ENCODE measurements at places on chromosomes 5 and 9.

DNA sequence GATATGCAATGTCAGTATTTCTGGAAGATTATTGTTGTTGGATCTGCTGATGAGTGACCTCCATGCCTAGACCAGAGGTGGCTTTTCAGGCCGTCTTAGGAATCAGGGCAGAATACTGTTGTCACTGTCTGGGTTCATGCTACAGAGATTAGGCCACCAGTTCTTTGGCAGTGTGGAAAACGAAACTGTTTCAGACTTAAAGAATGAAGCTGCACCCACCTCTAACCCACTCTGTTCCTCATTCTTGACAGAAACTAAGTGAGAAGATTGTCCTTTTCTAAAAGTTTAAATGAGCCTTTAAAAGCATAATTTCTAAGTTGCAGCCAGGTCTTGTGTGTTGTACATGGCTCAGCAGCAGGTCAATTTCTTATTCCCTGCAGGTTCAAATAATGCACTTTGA, 444.3 kb downstream of the ENC1 start:
- peak; percentile 47 for DNase-seq

DNA sequence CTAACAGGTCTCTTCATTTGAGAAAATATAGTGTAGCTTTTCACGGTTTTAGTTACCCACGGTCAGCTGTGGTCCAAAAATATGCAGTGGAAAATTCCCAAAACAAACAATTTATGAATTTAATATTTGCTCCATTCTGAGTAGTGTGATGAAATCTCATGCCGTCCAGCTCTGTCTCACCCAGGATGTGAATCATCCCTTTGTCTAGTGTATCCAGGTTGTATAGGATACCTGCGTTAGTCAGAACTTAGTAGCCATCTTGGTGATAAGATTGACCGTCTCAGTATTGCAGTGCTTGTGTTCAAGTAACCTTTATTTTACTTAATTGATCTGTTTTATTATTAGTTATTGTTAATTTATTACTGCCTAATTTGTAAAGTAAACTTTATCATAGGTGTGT, 41.1 kb downstream of the NDUFS4 start:
- DNase-seq, result no peak

DNA sequence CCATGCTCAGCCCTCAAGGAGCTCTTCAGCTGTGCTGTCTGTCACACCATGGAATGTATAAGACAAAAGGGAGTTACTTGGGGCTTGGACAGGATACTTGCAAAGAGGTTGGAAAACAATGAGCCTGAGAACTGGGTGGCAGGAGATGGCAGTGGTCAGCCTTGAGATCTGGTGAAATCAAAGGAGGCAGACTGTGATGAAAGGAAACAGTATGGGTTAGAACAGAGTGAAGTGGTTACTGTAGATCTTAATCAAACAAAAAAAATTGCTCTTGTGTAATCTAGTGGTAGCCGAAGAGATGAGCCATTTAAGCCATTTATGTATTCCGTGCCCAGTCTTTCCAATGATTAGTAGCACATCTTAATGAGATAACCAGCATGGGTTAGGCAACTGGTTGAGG, 142.2 kb downstream of the SV2C start:
- DNase-seq, result peak; percentile 42

DNA sequence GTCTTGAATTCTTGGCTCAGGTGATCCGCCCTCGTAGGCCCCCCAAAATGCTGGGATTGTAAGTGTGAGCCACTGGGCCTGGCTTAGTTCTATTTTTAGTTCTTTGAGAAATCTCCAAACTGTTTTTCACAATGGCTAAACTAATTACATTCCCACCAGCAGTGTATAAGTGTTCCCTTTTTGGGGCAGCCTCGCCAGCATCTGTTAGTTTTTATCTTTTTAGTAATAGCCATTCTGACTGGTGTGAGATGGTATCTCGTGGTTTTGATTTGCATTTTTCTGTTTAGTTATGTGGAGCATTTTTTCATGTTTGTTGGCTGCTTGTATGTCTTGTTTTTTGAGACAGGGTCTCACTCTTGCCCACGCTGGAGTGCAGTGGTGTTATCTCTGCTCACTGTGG, 28.2 kb downstream of the CNOT6 start:
- no peak for DNase-seq

GRCh38 chr5:318341-318897, 3.1 kb upstream of the AHRR start:
- DNase-seq, result peak; percentile 12

DNA sequence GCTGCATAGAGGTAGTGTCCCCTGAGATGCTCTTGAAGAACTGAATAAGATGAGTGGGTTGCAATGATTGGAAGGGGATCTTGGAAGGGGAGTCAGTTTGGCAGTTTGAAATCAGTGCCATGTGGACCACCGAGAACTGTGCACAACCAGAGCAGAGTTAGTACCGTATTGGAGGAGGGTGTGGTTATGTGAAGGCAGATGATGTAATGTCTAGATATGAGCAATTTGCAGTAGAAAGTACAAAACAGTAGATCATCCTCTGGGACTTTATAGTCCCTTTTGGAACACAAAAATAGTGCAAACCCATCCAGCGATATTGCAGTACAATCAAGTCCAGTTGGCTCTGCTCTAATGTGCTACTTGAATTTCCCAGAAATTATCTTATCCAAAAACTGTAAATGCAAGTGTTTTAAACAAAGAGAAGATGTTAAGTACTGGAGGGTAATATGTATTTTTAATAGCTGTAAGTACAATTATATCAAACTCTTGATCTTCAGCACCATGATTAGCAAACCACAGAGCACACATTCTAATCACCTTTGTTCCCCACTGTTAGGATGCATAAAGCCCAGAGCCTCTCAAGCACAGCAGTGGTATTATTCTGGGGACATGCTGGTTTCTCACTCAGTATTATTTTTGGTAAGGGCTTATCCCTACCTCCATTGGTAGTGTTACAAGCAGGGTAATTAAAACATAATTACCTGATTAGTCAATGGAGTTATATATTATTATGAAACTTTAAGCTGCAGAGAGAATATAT, 41.5 kb downstream of the MEGF10 start:
- no peak for DNase-seq

DNA sequence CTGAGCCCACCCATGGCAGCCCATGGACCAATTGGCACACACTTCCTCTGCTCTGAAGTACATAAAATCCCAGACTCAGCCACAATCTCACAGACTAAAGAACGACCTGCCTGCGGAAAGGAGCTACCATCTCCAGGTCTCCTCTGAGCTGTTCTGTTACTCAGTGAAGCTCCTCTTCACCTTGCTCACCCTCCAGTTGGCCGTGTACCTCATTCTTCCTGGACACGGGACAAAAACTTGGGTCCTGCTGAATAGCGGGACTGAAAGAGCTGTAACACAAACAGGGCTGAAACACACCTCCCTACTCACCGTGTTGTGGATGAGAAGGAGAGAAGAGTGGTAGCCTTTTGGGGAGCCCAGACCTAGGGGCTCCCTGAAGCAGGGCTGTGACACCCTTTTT, 128.7 kb downstream of the GAS1 start:
- DNase-seq, result no peak

GRCh38 chr9:131477816-131478419, 24.8 kb upstream of the POMT1 start:
- no peak for DNase-seq

- no peak for DNase-seq
Observed at GRCh38 chr5:56145106-56145505, 88.0 kb downstream of the ANKRD55 start.

GRCh38 chr5:142013734-142014521, 1.1 kb upstream of the GNPDA1 start:
- no peak for DNase-seq

GRCh38 chr9:114315723-114316363, 7.1 kb upstream of the ORM1 start:
- DNase-seq, result no peak

- peak; percentile 20 for DNase-seq
Observed at GRCh38 chr5:98308960-98309359, 464.5 kb upstream of the RGMB start.

GRCh38 chr5:71957292-71957898, 149.9 kb upstream of the MAP1B start:
- no peak for DNase-seq

- peak; percentile 14 for DNase-seq
Observed at GRCh38 chr9:626596-626995, 214.9 kb upstream of the DMRT1 start.

DNA sequence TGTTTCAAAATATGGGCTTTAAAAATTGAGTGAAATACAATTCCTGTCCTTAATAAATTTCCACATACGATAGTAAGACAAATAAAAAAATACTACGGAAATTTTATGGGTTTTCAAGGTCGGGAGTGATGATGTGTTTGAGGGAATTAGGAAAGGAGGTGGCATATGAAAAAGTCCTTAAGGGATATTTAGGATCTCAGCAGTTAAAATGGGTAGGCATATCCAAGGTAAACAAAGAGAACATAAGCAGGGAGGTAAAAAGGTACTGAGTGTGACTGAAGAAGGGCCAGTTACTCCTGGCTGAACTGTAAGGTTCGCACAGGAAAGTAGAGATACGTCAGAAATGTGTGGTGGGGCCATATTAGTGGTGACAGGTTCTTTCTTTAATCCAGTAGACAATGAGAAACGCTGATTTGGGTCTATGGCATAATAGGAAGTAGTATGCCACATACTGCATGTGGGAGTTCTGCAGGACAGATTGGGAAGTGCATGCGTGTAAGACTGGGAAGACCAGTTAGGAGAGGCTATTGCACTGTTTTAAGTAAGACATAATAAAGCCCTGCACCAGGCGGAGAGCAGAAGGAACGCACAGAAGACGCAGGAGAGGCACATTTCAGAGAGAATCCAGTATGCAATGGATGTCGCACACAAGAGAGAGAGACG, 937 bp upstream of the HMGCR start:
- peak; percentile 69 for DNase-seq

DNA sequence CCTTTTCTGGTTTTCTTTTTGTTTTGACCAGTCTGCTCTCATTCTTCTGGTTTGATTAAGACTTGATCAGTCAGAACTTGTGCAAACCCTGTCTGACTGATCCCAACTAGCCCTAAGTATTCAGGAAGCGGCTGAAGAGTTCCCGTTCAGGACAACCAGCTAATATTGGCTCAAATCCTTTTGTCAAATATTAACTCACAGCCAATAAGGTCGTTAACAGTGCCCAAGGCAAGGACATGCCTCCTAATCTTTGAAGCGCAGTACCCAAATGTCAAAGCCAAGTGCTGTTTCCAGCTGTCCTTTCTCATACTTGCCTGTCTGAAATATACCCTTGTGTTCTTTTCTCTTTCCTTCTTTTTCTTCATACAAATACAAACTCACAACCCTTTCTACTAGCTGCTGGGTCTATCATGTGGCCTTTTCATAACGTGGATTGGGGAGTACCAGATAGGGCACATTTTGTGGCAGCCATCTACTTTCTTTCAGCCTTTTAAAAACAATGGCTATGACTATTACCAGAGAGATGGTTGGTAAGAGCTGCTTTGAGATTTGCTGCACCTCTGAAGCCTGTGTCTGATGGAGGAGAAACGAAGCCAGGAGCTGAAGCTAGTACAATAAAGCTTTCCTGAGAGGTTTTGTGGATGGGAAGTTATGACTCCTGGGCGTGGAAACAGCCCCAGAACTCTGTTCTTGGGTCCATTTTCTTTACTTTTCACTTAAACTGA, 266.4 kb upstream of the ZNF608 start:
- DNase-seq, result no peak

GRCh38 chr5:90022002-90022710, 387.4 kb downstream of the CETN3 start:
- no peak for DNase-seq

DNA sequence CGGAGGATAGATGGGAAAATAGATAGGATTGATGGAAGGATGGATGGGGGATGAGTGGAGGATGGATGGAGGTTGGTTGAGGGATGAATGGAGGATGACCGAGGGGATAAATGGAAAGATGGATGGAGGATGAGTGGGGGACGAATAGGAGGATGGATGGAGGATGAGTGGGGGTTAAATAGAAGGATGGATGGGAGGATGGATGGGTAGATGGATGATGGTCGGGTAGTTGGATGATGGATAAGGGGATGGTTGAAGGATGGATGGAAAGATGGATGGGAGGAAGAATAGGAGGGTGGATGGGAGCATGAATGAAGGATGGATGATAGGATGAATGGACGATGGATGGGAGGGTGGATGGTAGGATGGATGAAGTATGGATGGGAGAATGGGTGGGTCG, 219.3 kb upstream of the IER5L start:
- no peak for DNase-seq

- no peak for DNase-seq
Observed at GRCh38 chr9:11702548-11702947, 990.6 kb upstream of the TYRP1 start.

DNA sequence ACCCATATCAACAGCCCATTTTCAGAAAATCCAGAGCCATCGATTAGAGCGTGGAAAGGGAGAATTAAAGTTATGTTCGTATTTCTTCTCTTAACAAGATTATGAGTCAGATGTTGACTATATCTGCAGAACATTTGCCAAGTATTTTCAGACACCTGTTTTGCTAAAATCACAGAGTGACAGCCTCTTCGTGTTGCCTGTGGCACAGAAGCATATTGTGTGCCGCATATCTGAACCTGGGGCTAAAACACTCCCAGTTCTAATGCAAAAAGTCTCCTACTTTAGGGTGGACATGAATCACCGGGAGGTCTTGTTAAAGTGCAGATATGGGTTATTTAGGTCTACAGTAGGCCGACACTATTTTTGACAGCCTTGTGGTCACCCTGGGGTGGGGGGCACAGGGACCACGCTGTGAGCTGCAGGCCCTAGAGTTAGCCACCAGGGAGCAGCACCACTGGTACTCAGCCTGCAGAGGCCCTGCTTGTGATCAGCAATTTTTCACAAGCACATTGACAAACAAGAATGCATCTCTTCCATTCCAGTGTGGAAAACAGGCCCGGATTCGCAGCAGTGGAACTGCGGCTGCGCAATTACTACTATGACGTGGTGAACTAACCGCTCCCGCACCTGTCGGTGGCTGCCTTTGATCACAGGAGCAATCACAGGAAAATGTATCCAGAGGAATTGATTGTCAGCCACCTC, 93.5 kb downstream of the SYK start:
- DNase-seq, result no peak

DNA sequence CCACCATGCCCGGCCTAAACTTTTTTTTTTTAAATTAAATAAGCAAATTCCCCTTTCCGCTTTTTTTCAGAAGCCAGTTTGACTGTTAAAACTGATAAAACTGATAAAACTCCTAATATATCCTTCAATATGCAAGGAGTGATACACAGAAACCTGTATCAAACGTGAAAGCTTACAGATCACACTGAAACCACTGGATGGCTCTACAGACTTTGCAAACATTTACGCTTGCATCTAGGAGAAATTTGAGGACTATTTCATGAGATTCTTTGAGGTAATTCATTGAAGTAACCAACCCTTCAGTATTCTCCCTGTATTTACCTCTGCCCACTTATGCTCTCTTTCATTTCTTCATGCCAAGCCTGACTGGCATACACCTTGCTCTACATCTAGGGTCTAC, 40.6 kb upstream of the CHD1 start:
- DNase-seq, result peak; percentile 9

DNA sequence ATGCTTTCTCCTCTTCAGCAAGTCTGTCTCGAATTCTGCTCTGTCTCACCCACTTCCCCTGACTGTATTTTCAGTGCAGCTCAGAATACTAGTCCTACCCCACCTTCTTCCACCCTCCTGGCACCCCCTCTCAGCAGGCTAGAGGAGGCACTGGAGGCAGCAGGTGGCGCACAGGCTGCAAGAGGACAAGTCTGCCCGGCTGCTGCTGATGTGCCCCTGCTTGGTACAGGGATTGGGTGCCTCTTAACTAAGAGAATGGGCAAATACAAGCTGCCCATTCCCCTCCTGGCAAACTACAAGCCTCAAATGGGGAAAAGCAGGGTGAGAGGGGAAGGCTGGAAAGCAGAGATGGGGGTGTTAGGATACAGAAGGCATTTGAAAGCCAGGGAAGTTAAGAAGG, 5.1 kb downstream of the TLN1 start:
- DNase-seq, result peak; percentile 25
